ENCODE measurements at places on chromosomes 16 and 17.

- DNase-seq, result peak; percentile 63
Observed at GRCh38 chr17:75130632-75131277, 787 bp downstream of the NT5C start.

- no peak for DNase-seq
Observed at GRCh38 chr17:1050246-1050995, 53.5 kb downstream of the TIMM22 start.

GRCh38 chr16:7839568-7839967 is 506.9 kb downstream of the RBFOX1 start:
- DNase-seq, result peak; percentile 2

DNA sequence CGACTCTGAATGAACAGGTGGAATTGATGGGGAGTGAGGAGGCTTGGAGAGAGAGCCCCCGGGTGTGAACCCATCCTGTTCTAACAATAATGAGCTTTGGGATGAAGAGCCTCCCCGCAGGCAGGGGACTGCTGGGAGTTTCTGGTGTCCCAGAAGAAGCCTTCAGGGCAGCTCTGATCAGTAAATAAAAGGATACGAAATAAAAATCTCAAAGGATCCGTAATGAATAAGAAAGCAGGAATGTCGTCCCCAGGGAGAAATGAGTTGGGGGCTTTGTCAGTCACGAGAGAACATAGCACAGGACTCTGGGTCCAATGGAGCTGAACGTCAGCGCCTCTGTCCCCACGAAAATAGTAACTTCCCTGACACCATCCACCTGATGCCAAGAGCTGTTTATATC is 113.4 kb downstream of the PITPNC1 start:
- DNase-seq, result peak; percentile 19

GRCh38 chr16:89624777-89625761 is 11.6 kb downstream of the DPEP1 start:
- no peak for DNase-seq

DNA sequence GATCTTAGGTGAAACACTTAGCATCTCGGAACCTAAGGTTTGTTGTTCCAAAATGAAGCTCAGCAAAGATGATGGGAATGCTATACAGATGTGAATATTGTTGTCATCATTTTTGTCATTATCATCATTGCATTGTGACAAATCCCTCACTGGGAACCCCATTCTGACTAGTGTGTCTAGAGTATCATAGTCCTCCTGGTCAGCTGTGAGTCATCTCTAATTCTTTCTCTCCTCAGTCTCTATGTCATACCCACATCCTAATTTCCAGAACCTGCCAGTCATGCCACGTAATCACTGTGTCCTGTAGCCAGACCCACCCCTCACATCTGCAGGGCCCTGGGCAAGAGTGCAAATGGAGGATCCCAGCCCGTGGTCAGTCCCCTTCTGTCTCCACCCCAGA is 60.5 kb upstream of the CLEC3A start:
- no peak for DNase-seq
